ENCODE measurements at places on chromosomes 16 and 17.

DNA sequence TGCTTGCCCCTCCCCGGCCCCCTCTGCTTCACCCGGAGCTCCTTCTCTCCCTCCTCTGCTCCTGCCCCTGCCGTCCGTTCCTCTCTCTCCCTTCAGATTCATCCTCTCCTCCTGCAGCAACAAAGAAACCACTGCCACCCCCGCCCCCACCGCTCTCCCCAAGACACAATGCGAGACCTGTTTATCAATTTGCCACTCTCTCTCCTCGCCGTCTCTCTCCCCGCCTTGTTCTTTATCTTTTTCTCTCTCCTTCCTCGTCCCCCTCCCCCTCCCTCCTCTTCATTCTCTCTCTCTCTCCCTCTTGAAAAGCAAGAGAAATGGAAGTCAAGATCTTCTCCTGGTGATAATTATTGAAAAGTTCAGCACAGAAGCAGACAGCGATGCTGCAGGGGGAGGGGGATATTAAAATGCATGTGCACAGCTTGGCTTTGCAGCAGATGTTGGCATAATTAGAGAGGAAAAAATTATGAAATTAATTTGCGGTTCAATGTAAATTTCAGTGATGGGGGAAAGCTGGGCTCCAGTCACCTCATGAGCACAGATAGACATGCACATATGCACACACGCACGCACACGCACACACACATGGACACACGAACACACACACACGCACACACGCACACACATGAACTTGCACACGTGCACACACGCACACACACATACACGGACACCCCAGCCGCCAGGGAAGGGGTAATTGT is 58.1 kb upstream of the CBFA2T3 start:
- DNase-seq: no peak

- DNase-seq: no peak
Measured at GRCh38 chr17:10907370-10907769, 69.5 kb upstream of the PIRT start.

- no peak for DNase-seq
Measured at GRCh38 chr17:60601447-60602384, 1.7 kb downstream of the PPM1D start.

- no peak for DNase-seq
Measured at GRCh38 chr17:55748841-55749240, 2.0 kb upstream of the PCTP start.

DNA sequence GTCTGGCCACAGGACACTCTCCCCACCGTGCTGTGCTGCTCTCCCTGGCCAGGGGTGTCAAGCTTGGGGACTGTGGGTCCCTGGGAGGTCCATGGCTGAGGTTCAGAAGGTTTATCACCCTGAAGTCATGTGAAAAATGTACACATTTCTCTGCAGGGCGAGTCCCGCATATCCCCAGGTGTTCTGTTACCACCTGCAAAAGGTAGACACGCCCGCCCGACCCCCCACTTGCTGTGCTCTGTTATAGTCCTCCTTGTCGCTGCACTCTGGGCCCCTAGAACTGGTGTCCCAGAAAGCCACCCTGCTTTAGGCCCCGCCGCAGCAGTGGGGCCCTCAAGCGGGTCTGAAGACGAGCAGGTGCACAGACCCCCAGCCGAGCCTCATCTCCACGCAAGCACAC is 11.8 kb downstream of the JPT2 start:
- DNase-seq: no peak

DNA sequence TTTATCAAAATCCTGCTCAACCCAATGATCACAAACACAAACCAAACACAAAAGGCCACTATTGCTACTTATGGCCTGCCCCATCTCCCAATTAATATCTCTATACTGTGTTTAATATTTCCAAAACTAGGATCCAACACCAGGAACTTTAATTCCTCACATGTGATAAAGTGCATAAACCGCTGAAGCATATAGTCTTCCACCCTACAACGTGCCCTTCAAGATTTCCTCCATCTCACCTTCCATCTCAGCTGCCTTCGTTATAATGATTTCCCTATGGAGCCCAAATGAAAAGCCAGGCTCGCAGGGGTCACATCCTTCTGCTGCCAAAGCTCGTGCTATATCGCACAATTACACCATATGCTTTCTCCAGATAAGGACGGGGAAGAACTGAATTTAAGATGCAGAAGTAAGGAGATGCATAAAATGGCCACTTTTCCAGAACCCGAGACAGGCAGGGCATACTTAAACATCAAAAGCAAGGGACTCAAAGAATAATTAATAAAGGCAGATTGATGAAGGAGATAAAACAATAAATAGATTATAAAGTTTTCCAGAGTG is 1.8 kb downstream of the MYH10 start:
- DNase-seq: no peak

All from esophagus squamous epithelium (tissue), 5 donors.